Hypothalamus (tissue), 51 donors: ENCODE measurements at places on chromosomes 3 and 15.
A peak's percentile ranks its signal among the peaks of the same experiment; 100 is the strongest.

GRCh38 chr3:72530426-72530825 is 317.8 kb downstream of the SHQ1 start:
- no peak for DNase-seq

DNA sequence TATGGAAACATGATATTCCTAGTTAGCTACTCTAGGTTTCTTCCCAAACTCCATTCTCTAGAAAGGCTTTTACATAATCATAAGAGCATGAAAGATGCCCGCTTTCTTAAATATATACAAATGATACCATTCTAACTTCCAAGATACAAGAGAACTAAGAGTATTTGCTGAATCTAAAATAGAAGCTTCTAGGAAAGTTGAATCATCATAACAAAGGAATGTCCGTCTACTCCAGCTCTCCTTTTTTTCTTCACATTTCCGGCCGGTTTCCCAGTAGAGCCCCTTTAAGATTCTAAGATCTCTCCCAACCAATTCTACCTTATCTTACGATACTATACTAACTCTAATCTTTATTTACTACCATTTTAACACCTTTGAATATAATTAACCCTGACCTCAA is 60.1 kb downstream of the RAD18 start:
- no peak for DNase-seq

DNA sequence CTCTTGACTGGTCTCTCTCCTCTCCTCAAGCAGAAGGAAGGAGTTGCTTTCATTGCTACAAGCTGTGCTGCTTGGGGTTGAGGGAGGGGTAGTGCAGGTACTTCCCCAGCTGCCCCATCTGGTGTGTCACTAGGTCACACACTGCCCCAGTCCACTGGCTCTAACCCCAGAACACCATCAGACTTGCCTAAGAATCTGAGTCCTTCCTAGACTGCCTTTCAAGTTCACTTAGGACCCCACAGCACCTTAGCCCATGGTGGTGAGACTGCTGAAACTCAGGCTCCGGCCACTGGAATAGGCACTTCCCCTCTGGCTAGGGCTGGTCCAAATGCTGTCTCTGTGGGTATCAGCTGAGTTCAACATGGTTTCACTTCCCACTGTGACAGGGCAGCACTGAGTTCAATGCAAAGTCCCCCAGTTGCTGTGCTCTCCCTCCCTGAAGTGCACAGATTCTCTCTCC is 279.7 kb upstream of the GOLGA6L4 start:
- DNase-seq: no peak

DNA sequence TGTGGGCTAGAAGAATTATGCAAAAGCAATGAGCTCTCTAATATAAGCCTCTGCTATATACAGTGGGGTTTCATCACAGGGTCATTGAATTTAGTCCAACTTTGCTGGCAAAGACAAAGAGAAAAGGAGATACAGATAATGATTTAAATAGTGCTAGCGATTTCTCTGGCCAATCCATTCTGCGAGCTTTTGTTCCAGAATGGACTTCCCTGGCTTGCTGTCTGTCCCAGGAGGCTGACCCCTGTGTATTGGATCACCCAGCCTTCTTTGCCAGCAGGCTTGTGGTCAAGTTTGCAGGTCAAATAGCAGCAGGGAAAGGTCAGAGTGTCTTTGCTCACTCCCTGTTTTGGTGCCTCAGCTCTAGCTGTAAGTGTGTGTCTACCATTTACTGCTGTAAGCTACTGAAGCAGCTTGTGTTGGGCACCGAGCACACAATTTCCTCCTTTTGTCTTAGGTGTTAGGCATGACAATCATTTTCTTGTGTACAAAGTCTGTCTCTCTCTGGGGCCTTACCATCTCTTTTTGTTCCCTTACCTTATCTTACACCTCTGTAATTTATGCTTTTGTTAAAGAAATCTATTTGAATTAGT is 55.7 kb downstream of the UNC13C start:
- DNase-seq: no peak

- DNase-seq: no peak
These were observed 660.7 kb upstream of the CFAP20DC start for GRCh38 chr3:59710554-59710953.

DNA sequence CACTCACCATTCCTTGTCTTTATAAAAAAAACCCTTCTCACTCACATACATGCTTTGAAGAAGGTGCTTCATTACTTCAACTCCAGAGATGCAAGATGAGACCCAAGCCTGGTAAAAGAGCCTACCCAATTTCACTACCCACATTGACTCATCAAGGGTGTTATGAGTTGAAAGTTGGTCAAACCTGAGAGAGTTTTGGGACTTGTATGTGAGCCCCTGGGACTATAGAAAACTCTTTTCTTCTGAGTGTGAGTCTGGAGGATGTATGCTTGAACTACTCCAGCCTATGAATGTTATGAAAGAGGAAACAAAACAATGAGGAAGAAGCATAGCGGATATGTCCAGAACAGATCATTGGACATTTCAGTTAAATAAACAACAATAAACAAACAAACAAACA is 106.5 kb upstream of the SATB1 start:
- DNase-seq: no peak

DNA sequence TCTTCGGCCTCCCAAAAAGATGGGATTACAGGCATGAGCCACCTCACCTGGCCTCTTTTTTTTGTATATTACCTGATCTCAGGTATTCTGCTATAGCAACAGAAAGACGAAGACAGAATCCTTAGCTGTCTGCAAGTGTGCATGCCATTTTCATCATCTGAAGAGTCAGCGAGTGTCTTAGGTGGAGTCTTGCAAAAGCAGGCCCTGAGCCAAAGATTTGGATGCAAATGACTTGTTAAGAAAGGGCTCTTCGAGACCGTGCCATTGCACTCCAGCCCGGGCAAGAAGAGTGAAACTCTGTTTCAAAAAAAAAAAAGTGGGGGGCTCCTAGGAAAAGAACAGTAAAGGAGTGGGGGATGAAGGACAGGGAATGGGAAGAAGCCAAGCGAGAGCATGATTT is 10.2 kb upstream of the TRIM69 start:
- DNase-seq: no peak

- DNase-seq: peak; percentile 21
These were observed 36.5 kb downstream of the ANAPC13 start for GRCh38 chr3:134449277-134449676.

DNA sequence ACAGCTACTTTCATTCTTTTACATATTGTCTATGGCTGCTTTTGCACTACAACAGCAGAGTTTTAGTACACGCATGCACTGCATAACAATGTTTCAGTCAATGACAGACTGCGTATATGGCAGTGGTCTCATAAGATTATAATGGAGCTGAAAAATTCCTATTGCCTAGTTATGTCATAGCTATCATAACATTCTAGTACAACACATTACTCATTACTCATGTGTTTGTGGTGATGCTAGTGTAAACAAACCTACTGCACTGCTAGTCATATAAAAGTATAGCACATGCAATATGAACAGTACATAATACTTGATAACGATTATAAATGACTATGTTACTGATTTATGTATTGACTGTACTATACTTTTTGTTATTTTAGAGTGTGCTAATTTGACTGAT is 47.9 kb downstream of the QTRT2 start:
- no peak for DNase-seq

DNA sequence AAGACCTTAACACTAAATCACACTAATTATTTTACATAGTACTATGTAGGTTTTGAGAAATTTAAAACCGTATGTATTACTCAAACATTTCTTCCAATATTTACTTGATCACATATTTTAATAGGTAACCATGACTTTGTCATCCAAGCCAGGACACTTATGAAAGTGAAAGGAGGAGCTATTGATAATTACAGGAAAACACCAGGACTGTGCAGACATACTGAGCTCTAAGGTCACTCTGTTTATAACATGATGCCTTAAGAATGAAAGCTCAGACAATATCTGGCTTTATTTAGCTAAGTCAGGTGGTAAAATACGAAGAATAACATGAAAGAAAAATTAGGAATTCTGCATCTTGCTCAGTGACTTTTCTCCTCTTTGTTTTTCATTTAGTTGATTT is 216.0 kb upstream of the NANOGP8 start:
- DNase-seq: no peak

DNA sequence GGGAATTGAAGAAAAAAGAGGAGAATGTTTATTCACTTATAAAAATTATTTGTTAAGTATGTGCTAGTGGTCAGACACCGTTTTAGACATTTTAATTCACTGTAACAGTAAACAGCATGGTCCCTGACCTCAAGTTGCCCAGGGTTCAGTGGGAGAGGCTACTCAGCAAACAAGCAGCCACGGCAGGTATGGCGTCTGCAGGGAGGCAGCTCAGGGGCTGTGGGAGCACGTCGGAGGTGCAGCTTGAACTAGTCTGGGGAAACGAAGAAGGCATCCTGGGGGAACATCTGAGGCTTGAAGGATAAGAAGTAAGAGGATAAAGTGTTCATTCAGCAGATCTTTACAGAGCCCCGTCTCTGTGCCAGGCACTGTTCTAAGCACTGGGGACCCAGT is 66.0 kb downstream of the CRTC3 start:
- DNase-seq: no peak

GRCh38 chr3:16668776-16669545 is 63.7 kb upstream of the DAZL start:
- DNase-seq: no peak

GRCh38 chr15:66288551-66289185 is 4.7 kb upstream of the DIS3L start:
- DNase-seq: no peak

DNA sequence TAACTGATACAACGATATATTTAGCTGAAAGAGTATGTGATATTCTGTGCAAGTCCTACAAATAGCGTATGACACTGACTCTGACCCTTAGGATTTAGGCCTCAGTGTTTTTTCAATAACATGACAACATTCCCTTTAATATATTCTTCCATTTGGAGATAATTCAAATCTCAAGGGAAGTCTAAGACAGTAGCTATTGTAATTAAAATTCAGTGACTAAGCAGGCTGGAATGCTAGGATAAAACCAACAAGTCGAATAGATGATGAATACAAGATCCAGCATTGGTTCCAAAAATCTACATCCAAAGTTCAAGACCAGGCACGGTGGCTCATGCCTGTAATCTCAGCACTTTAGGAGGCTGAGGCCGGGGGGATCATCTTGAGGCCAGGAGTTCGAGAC is 56.2 kb downstream of the QTRT2 start:
- no peak for DNase-seq

GRCh38 chr3:66822186-66823008 is 175.7 kb upstream of the KBTBD8 start:
- DNase-seq: peak; percentile 3

- no peak for DNase-seq
These were observed 27.8 kb upstream of the C15orf40 start for GRCh38 chr15:83039206-83039605.

DNA sequence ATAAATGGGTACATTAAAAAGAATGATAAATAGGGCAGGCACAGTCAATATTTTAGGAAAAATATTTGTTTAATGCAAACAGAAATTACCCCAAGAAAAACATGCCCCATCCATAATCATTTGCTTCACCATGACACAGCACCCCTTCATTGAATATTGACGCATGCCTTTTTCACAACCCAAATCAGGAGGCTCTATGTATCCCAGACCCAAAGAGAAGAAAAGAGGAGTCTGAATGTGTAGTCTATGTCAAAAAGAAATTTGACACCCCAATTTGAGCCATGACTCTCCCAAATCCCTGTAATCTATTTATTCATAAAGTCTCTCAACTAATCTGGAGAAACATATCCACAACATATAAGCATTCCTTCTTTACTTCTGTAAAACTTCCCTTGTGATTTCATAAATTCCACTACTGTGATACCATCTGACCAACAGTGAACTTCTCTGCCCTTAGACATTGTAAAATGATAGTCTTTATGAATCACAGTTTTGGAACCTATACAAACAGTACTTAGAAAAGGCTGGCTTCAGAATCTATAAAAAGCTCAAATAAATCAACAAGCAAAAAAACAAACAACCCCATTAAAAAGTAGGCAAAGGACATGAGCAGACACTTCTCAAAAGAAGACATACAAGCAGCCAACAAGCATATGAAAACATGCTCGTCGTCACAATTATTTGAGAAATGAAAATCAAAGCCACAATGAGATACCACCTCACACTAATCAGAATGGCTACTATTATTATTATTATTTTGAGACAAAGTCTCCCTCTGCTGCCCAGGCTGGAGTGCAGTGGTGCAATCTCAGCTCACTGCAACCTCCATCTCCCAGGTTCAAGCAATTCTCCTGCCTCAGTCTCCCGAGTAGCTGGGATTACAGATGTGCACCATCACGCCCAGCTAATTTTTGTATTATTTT is 53.4 kb upstream of the XRN1 start:
- DNase-seq: no peak

- no peak for DNase-seq
These were observed 53.4 kb downstream of the SACM1L start for GRCh38 chr3:45742461-45743089.

GRCh38 chr3:58116161-58116955 is 94.4 kb downstream of the DNASE1L3 start:
- no peak for DNase-seq

DNA sequence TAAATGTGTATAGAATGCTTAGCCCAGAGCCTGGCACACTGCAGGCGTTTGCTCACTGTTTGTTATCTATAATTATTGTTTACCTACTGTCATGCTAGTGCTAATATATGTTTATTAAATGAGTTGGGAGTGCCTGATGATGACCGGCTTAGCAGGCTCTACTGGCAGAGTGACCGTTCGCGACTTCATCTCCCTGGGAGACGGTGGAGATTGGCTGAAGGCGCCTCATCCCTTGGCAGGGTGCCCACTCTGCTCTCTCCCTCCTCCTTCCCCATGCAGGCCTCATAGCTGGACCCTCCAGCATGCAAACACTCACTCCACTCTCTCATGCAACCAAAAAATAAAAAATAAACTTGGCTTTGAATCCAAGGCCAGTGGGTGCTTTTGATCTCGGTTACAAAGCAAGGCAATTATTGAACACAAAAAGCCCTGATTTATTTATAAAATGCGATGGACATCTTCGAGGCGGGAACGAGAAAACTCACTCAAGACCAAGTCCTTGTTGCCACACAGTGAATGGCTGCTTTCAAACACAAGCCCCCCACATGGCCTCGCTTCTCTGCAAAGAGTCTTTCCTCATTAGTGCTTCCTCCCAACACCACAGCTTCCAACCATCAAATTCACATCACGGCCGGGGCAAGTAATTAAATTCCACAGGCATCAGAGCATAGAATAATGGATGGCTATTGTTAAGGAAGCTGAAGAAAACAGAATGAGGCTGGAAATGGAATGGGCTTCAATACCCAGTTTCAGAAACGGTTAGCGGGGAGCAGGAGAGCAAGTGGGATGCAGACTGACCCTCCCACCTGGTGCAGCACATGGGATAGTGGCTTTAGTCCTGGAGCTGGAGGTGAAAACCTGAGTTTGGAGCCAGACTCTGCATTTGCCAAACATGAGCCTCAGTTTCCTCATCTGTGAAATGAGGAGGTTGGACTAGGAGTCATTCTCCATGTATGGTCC is 135.7 kb upstream of the RAD18 start:
- DNase-seq: peak; percentile 62

- DNase-seq: no peak
These were observed 1.5 kb downstream of the ABTB1 start for GRCh38 chr3:127674101-127674721.
